Anterior cingulate cortex (tissue), 58 donors: ENCODE measurements at places on chromosomes 11 and 22.

DNA sequence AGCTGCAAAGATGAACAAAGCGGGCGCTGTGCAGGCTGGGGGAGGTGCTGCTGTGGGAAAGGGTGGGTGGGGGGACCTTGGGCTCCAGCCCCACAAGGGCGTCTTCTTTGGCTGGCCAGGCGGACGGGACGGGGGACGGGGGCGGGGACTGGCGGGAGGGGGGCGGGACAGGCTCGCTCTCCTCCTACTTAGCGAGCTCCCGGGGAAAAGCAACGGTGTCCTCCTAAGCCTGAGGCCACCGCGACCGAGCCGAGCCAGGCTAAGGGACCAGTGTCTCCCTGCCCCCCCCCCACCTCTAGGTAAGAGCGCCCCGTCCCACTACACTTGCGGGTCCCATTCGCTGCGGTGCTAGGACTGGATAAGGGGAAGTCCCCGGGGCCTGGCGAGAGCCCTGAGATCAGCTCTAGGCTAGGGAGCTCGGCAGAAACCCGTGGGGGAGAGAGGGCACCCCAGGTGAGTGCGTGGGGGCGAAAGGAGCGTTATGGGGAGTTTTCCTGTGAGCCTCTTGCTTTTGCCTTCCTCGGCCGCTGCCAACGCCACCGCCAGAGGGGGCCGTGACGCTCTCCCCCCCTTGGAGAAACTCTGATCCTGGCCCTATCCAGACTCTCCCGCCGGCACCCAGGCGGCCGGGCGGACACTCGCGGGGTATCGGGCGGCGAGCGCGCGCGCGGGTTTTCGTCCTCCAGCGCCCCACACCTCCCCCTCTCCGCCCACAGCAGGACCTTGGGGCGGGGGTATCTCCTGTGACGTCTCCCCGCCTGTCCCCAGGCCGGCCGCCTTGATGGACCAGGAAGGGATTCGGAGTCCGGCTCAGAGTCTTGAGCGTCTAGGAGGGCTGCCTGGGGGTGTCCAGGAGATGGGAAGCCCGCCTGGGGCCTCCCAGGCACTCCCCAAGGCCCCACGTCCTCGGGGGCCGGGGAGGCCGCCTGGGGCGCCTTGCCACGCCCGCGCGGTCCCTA lies at the start of gene PHLDB1:
PHLDB1 (plus strand) TSS at position 215 of the 959 bp plus-strand sequence. CDS start 6,222 bp downstream, outside the sequence.
- peak; percentile 93 for DNase-seq

GRCh38 chr11:104997288-104997687 lies 25.7 kb downstream of the CASP5 start:
- DNase-seq: no peak

- no peak for DNase-seq
Measured at GRCh38 chr11:129911298-129911697, 15.9 kb upstream of the NFRKB start.

GRCh38 chr11:115446214-115446613 lies 58.0 kb downstream of the CADM1 start:
- no peak for DNase-seq

DNA sequence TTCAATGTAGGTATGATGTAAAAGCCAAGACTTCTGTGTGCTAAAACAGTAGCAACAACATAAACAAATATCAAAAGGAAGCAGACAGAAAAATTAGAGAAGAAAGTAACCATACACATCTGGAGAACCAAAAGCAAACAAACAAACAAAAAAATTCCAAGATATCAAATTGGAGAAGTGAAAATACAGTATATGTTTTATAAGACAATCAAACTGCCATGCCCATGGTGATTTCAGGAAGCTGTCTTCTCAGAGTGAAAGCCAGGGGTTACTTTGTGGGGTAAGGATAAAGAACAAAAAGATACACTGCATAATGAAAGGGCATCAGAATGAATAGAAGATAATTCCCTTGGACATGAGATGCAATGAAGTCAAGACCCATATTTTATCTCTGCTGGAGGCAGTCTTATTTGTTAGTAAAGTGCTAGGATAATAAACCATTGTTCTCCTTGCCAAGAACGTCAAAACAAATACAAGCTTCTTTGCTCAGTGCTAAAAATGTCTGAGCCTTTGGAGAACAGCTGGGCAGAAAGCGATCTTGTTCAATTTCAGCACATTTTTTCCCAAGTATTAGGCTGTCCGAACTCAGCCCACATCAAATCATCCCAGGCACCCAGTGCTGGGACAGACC lies 38.1 kb upstream of the LDLRAD3 start:
- DNase-seq: no peak

GRCh38 chr22:40480996-40481395 lies 110.6 kb downstream of the SGSM3 start:
- DNase-seq: no peak

DNA sequence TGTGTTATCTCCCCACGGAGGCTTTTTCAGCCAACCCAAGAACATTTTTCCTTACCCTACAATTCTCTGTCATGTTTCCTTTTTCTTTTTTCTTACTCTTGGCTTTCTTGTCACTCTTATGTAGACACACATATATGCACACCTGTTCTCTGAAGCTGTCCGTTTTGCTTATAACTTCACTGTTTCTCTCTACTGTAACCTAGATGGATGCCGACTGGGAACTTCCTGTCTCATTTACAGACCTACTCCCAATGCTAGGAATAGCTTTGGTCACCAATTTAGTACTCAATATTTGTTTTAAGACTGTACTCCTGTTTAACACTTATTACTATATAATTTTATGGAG lies 9.9 kb upstream of the CASP12 start:
- no peak for DNase-seq

GRCh38 chr11:125343086-125343717 lies 152.9 kb downstream of the FEZ1 start:
- DNase-seq: no peak

GRCh38 chr22:48382197-48382596 lies 1445.5 kb downstream of the BRD1 start:
- no peak for DNase-seq

DNA sequence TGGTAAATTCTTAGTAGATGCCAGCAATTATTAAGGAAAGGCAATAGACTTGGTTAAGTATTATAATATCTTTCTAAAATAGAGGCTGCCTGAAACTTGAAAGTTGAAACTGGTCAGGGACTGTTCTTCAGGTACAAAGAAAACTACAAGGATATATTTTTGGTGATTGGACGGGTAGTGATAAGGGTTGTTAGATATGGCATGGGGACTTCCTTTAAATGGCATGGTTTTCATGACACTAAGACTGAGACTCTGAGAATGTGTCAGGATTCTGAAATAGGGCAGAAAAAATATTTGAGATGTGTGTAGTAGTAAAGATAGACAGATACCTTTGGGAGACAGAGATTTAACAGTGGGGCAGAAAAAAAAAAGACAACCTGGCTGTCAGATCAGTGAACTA lies 108.4 kb upstream of the SLC5A12 start:
- no peak for DNase-seq

GRCh38 chr22:32067613-32068012 lies 24.6 kb downstream of the SLC5A1 start:
- no peak for DNase-seq

DNA sequence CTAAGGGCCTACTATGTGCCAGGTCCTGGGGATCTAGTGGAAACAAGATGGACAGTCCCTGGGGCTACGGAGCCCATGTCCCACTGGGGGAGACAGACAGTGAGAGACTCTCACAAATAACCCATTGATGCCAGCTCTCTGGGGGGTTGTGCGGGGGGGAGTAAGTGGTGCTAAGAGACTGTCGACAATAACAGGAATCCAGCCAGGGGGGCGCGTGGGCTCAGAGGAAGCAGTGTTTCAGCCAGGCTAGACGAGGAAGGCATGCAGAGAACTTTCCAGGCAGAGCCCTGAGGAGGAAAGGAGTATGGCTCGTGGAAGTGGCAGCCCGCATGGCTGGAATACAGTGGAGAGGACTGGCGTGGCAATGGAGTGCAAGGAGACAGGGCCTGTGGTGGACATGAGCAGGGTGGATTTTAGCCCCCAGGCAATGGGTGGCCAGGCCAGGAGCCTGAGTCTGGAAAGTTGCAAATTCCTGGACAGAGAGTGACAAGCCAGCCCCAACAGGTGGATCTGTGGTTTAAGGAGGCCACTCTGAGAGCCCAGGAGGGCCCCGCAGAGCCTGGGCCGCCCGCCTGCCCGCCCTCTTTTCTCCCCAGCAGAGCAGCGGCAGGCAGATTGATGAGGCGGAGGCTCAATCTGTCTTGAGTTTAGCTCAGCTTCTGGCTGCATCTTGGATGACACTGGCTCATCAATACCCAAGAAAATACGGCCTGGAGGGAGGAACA lies 40.0 kb upstream of the TCF20 start:
- no peak for DNase-seq

DNA sequence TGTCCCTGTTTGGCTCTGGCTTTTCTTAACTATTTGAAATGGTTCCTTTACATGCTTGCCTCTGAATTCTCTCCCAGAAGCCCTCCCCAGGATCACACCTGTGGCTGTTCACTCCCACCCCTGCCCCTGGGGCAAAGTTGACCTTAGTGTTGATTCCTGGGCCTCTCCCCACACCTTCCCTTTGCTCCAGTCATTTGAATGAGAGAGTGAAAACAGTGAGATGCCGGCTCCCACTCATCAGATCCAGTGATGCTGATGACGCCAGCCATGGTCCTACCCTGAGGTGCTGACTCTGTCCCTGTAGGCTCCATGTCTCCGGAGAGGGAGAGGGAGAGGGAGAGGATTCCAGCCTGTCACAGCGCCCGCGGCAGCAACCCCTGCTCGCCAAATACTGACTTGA lies 40.7 kb downstream of the LRP5 start:
- no peak for DNase-seq

DNA sequence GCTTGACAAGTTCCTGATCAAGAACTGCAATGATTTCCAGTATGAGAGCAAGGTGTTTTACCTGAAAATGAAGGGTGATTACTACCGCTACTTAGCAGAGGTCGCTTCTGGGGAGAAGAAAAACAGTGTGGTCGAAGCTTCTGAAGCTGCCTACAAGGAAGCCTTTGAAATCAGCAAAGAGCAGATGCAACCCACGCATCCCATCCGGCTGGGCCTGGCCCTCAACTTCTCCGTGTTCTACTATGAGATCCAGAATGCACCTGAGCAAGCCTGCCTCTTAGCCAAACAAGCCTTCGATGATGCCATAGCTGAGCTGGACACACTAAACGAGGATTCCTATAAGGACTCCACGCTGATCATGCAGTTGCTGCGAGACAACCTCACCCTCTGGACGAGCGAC lies 12.0 kb downstream of the YWHAH start:
- DNase-seq: no peak

- peak; percentile 95 for DNase-seq
Measured at GRCh38 chr11:1559111-1559951, 12.7 kb downstream of the DUSP8 start.

DNA sequence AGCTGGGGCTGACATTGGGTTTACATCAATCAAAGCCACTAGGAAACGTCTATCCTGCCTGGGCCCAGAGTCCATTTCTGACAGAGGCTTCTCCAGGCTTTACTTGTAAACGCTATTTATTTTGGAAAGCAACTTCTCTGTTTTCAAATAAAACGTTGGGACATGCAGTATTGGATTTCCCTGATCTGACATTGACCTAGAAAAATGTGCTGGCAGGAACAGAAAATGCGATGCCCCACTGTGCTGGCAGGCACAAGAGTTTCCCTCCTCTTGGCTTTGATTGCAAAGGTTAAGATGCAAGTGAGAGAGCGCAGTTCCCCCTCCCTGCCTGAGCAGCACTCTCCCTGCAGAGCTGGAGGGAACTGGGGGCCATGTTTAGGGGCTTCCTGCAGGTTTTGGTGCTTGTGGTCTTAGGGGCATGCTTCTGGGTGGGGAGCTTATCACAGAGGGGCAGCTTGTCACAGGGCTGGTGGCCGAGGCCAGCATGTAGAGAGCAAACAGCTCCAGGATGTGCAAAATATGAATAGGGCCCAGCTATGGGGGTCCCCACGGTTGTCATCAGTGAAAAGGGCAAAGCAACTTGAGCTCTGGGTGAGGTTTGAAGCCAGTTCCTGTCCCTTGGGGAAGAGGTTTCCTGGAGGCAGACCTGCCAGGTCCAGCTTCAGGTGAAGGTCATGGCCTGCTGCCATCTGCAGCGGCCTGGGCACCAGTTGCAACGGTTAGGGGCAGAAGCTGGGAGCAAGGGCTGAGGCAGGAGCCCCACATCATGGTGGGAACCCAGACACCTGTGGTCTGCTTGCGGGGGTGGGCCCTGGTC lies 42.3 kb upstream of the DKK3 start:
- no peak for DNase-seq

DNA sequence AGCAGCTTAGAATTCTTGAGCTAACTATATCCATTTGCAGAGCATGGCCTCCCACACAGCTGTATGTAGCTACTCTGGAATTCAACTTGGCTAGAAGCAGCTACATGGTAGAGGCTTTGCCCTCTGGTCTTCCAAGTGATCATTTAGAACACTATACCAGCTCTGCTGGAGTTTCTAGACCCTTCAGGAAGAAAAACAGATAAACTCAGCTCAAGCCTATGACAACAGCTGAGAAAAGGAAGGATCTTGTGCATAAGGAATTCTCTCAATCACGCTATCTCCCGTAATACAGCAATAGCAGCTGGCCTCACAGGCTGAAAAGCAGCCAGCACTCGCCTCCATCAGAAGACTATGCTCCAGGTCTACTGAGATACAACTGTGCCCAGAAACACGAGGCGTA lies 50.6 kb upstream of the APOA1 start:
- no peak for DNase-seq

- no peak for DNase-seq
Measured at GRCh38 chr11:120819003-120819402, 204.9 kb upstream of the TBCEL start.

DNA sequence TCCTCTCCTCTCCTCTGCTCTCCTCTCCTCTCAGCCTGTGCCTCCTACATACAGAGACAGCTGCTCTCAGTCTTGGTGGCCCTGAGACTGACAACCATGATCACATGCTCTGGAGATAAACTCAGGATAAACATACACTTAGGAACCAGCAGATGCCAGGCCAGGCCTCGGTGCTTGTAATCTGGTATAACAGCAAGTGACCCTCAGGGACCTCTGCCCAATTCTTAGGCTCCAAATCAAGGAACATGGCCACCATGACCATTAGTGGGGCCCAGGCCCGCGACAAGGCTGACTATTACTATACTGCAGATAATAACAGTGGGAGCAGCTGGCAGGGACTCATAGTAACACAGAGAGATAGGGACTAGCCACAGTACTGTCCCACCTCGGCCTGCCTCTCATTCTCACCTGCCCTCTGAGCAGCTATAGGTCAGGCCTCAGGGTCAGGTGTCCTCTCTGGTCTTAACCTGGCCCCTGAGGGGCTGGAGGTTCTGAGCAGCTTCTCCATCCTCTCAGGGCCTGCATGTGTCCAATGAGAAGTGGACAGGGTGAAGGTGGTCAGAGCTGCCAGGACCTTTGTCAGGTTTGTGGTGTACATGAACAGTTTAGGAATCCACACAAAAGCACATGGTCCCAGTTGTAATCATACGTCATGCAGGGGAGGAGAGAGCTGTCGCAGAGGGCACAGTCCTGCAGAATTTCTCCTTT lies 106.1 kb downstream of the GGTLC2 start:
- no peak for DNase-seq

DNA sequence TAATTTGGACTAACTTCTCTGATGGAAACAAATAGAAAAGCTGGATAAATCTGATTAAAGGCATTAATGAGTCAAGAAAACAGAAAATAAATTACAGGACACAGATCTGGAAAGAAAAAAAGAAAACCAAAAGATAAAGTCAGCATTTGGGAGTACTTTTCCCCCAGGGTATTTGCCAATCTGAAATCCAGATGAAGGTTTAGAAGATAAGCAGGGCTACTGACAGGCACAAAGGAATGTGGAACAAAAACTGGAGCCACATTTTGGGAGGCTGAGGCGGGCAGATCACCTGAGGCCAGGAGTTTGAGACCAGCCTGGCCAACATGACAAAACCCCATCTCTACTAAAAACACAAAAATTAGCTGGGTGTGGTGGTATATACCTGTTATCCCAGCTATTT lies 57.2 kb downstream of the SBF2 start:
- no peak for DNase-seq

GRCh38 chr11:65549096-65549495 lies 9.1 kb downstream of the LTBP3 start:
- DNase-seq: no peak

- DNase-seq: no peak
Measured at GRCh38 chr11:10666556-10667520, 26.7 kb downstream of the IRAG1 start.
